ENCODE measurements at places on chromosomes 13 and 19.

GRCh38 chr19:39389631-39390414, 1.1 kb downstream of the PAF1 start:
- DNase-seq = no peak

DNA sequence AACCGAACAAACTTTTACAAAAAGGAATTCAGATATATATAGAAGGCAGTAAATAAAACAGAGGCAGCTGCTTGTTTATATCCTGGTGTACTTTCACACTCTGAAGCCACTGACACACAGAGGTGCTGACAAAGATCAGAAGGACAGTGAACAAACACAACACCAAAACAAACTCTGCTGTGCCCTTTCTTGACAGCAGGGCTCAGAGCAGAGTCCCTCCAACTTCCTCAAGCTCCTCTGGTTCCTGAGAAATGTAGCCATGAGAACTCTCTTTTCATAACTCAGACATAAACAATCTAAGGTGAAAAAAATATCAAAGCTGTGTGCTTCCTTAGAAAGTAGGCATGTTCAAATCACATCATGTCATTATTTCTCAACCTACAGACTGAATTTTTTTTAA, 1052.8 kb upstream of the SPRY2 start:
- DNase-seq = no peak

DNA sequence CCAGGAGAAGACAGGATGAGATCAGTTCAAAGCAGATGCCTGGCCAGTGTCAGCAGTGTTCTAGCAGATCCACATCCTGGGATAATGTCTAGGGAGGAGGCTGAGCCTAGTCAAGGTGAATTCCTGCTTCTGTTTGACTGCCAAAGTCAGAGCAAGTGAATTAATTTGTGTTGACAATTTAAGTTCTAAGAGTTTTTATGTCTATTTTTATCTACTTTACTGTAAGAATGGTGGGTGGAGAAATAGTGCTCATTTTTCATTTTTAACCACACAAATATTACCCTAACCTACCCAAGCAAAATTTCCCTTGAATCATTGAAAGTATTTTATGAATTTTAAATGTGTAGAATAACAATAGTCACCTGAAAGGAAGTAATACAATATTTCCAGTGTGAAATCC, 207.6 kb upstream of the SLC10A2 start:
- DNase-seq = no peak

GRCh38 chr19:33247441-33247819, 21.8 kb upstream of the SLC7A10 start:
- DNase-seq = no peak

GRCh38 chr19:11069561-11069960, 19.7 kb upstream of the LDLR start:
- no peak for DNase-seq

DNA sequence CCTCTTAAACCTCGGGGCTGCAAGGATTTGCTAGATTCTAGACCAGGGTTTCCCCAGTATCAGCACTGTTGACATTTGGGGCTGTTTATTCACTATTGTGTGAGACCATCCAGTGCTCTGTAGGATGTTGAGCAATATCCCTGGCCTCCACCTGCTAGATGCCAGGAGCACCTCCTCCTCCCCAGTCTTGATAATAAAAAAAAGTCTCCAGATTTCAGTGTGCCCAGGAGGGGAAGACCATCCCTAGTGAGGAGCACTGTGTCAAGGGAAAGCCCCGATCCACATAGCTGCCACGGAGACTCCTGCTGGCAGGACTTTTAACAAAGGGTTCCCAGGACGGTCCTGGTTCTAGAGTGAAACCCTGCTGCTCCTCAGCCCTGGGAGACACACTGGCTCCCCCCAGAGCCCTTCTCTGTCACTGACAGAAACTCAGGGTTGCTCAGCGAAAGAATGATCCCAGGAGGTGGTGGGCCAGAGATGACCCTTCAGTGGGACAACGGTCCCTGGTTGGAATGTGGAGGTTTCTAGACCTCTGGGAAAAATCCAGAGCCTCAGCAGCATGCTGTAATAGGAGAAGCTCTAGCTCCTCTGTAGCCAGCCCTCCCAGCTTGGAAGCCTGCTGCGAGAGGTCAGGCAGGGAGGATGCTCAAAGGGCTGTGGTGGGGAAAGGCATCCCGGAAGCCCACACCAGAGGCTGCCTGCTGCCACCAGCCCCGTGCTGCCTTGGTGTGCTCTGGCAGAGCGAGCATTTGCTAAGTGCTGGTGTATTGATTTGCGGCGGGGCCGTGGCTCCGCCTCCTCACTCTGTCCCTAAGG, 20.3 kb downstream of the LYL1 start:
- DNase-seq = no peak

- DNase-seq = no peak
These were observed 1.2 kb downstream of the AKT1S1 start for GRCh38 chr19:49875857-49876421.

DNA sequence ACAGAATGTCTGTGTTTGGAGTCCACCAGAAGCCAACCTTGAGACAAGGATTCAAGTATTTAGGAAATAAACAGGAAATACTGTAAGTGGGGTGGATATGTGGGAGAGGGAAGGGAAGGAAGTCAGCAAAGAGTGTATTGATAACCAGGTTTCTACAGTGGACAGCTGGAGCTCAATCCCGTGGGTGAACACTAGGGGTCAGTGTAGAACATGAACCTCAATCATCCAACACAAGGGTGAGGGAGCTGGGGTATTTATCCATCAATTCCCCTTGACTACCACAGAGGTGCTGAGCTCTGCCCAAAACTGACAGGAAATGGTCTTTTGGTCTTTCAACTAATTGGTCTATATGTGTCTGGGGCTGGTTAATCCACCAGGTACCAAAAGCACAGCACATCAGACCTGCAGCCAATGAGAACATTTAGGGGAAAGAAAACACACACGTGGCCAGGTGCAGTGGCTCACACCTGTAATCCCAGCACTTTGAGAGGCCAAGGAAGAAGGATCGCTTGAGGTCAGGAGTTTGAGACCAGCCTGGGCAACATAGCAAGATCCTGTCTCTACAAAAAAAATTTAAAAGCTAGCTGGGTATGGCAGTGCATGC, 5.6 kb upstream of the SYDE1 start:
- DNase-seq = no peak

GRCh38 chr19:51140441-51140840, 1.7 kb upstream of the SIGLEC7 start:
- no peak for DNase-seq

DNA sequence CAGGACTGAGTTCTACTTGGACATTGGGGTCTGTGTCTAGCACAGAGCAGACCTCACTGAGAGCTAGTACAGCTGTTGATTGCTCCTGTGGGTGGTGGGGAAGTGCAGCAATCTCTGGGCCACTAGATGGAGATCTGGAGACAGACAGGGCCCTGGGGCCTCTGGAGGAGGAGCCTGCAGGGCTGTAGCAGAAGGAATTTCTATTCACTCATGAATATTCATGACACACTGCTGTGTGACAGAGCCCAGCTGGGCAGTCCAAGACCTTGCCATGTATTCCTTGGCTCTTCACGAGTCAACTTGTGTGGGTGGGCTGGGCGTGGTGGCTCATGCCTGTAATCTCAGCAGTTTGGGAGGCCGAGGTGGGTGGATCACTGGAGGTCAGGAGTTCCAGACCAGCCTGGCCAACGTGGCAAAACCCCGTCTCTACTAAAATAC, 37.5 kb downstream of the SUGP2 start:
- peak; percentile 7 for DNase-seq

GRCh38 chr19:29685326-29685725, 20.1 kb downstream of the PLEKHF1 start:
- DNase-seq = peak; percentile 86

GRCh38 chr19:48992581-48993174, 431 bp downstream of the GYS1 start:
- no peak for DNase-seq

DNA sequence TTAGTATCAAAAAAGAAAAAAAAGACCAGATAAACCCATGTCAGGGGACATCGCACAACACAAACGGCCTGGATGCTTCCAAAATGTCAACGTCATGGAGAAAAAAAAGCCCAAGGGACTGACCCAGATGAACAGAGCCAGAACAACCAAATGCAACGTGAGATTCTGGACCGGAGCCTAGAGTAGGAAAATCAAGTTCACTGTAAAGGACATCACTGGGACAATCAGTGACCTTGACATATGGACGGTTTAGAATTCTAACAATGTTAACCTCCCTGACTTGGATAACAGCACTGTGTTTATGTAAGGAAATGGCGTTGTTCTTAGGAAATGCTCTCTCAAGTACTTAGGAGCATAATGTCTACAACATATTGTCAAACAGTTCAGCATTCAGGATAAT, 15.1 kb upstream of the EMP3 start:
- no peak for DNase-seq

DNA sequence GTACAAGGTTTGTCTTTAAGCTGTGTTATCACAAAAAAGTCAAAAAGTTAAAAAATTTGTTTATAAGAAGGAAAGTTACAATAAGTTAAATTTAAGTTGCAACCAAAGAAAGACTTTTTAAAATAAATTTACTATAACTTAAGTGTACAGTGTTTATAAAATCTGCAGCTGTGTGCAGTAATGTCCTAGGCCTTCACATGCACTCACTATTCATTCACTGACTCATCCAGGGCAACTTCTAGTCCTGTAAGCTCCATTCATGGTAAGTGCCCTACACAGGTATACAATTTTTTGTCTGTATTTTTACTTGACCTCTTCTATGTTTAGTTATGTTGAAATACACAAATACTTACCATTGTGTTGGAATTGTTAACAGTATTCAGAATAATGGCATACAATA, 667.9 kb upstream of the SLITRK5 start:
- DNase-seq = no peak

DNA sequence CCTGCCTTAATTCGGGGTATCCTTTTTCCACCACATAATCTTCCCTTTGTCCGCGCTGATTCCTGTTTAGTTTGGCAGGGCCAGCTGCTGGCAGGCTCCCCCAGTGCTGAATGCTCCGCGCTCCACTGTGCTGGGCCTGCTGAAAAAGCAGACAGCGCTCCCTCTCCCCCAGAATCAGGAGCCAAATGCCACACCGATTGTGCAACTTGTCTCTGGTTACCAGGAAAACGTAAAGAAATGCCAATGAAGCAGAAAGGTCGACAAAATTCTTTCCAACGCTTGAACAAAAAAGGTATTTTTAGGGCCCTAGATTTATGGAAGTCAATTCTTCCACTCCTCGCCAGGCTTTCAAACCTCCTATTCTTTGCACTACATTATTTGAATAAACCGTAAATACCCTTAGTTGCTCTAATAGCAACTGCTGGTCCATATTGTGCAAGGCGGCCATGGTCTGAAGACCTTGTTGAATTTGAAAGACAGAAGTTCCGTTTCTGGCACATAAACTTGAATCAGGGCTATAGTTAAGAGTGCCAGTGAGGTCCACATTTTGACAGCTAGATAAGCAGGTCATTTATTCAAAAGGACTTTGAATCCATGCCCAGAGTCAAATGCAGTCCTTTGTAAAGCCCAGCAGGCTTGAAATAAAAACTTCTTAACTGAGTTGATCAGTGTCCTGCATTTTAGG, 206.7 kb upstream of the RFC3 start:
- DNase-seq = no peak

DNA sequence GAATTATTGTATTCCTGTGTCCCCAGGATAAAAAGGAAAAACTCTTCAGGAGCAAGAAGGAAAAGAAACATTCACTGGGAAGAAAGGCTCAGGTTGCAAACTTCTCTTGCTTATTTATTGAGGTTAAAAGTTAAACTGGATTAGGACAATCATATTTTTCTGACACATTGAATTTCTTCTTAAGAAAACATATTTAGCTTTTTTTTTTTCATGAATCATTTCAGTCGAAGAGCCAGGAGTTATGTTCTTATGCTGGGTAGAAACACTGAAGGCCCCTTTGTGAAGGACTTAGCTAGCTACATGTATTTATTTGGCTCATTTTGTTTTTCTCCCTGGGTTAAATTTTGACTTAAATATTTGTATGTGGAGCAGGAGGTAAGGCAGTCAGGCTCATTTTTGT, 434.0 kb downstream of the KLF5 start:
- no peak for DNase-seq

DNA sequence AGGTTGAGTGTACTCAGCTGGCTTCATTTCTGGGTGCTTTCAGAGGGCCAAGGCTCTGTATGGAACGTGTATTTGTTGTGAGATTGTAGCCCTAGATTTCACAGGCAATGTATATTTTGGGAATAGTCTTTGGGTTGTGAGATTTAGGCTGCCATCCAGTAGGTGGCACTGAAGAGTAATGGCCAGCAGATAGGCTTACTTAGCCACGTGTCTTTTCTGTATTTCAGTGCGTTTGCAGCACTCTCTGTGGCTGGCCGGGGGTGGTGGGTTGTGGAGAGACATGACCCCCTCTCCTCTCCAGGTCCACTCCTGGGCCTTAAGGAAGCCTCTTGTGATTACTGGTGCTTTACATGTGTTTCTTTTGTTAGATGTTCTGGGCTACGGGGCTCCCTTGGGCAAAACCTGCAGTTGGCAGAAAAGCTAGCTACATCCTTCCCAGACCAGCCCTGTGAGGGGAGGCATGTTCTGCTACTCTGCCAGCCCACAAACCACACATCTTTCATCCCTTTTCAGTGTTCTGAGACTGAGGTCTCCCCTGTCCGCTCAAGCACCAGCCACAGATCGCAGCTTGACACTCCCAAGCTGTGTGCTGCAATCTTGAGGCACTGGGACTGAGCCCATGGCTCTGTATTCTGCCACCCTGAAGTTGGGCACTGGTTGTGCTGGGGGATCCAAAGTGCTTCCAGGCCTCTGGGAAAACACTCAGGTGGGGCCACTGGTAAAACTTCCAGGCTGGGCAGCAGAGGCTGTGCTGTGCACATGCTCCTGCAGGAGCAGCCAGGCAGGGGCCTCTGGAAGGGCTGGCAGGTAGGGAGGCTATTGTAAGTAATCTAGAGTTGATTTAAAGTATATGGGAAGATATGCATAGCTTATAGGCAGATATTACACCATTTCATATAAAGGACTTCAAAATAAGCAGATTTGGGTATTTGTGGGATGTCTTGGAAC, 1096.8 kb upstream of the PCDH20 start:
- no peak for DNase-seq

GRCh38 chr13:27562457-27562856, 57.9 kb downstream of the LNX2 start:
- no peak for DNase-seq

GRCh38 chr13:109401307-109401706, 385.1 kb downstream of the IRS2 start:
- no peak for DNase-seq

DNA sequence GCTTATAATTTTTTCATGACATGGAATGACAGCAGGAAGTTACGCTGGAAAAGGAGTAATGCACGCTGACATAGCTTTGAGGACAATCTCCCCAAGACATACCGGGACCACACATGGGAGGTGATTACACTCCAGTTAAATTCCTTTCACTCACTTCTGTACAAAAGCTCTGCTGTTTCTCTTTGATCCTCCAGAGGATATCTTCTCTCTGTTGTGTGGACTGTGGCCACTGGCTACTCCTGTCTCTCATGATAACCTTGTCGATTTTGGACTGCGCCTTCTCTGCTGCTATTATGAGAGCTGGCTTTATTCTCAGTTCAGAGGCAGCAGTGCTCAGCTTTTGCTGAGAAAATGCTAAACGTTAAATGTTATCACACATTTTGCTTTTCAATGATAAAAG, 464.6 kb downstream of the FGF9 start:
- DNase-seq = no peak

DNA sequence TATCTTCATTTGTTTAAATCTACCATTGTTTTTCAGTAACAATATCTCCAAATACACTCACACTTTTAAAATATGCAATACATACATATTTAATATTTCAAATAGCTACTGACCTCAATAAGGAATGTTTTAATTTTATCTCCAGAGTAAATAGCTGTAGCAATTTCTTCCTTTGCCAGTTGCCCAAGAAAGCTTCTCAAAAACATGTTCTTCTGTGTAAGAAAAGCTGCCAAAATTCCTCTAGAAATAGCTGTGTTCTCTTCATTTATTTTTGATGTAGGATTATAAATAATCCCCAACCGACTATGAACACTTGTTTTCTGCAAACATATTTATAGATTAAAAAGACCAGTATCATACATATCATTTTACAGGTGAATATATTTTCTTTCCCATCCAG, 150.5 kb downstream of the UGGT2 start:
- no peak for DNase-seq
